ENCODE measurements at places on chromosomes 3 and 15.

DNA sequence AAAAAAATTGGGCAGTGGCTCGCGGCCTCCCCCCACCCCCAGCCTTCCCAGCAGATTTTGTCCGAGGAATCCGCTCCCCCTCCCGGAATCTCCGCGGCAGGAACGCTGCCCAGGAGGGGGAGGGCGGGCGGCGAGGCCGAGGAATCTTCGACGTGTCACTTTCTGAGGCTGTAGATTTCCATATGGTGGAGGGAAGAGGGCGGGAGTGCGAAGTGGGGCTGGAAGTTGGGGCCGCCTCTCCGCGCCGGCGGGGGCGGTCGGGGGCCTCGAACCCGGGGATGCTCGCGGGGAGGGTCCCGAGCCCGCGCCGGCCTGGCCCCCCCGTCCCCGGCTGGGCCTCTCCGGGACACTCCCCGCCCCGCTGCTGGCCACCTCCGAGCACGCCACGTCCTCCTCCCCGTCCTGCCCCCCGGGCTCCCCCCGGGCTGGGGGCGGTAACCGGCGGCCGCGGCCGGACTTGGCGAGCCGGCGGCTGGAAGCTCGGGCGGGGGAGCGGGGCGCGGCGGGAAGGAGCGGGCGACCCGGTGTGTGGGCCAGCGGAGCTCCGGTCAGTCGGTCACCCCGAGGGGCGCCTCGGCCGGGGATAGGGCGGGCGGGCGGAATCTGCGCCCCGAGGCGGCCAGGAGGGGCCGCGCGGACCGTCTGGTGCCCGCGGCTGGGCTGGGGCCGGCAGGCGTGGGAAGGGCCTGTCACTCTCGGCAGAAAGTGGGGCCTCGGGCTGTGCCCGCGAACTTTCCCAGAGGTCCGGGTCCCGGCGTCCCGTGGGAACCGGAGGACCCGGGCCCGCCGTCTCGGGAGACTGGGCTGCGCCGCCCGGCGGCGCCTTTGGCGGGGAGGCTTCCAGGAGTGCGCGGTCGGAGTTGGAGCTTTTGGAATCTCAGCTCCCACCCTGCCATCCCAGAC, 951 bp downstream of the FNDC3B start:
- DNase-seq, result no peak

DNA sequence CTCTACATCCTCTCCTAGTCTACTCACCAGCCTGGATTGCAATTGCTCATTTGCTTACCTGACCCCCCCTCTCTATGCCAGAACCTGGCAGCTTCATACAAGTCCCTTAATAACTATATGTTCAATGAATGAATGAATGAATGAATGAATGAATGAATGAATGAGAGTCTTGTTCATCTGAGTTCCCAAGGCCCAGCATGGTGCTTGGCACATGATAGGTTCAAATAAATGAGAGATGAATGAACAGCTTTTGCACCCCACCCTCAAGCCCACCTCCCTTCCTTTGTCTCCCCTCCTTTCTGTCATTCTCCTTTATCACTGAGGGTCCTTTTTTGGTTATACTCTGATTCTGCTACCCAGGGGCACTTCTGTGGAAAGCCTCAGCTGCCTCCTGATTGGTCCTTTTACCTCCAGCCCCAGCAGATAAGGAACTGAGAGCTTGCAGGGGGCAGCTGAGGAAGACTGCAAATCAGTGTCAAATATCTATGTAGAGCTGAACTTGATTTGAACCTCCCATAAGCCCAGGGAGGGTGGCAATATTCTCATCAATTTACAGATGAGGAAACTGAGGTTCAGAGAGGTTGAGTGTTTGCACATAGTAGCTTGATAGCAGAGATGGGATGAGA, 54.1 kb upstream of the CHRNB4 start:
- DNase-seq, result no peak

- no peak for DNase-seq
These were observed 41.4 kb downstream of the EOMES start for GRCh38 chr3:27680517-27681246.

GRCh38 chr3:10026084-10026890, at the start of gene FANCD2:
FANCD2 (plus strand) TSS chr3:10026437; CDS start chr3:10028658, 2,221 bp downstream.
- no peak for DNase-seq

- no peak for DNase-seq
These were observed 49.9 kb upstream of the IGSF11 start for GRCh38 chr3:119084371-119085069.

GRCh38 chr15:89675606-89676005, 3.6 kb downstream of the PLIN1 start:
- DNase-seq, result no peak

DNA sequence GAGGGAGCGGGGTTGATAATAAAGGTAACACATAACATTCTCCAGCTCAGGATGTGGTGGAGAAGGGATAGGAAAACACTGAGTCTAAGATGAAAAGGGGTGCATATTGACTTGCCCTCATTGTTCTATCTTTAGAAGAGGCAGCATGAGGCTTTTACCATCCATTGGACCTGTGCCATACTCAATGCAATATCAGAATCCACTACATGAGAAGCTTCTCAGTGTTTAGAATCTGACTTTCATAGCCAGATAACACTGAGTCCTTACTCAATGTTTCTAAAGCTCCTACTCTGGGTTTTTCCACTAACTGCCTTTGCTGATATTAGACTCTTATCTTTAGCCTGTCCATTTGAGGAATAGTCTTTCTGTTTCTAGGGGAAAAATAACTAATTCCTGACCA, 24.3 kb upstream of the GADL1 start:
- no peak for DNase-seq

DNA sequence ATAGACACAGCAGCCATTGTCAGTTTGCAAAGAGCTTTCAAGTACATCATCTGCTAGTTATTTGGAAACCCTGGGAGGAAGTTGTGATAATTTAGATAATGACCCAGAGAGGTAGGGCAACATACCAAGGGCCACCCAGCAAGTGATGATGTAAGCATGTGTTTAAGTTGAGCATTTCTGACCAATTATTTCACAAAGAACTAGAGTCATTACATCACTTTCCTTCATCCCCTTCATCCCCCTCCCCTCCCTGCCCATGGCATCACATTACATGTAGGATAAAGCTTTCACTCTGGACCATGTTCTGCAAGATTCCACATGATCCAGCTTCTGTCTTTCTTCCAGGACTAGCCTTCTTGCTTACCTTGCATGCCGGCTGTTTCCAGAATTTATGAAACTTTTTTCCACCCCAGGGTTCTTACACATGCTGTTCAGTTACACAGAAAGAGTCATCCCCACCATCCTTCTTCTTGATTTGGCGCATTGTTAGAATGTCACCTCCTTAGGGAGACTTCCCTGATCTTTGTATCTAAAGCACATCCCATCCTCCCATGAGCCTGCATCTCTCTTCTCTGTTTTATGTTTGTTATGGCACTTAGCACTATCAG, 71.3 kb downstream of the PTPRG start:
- no peak for DNase-seq

DNA sequence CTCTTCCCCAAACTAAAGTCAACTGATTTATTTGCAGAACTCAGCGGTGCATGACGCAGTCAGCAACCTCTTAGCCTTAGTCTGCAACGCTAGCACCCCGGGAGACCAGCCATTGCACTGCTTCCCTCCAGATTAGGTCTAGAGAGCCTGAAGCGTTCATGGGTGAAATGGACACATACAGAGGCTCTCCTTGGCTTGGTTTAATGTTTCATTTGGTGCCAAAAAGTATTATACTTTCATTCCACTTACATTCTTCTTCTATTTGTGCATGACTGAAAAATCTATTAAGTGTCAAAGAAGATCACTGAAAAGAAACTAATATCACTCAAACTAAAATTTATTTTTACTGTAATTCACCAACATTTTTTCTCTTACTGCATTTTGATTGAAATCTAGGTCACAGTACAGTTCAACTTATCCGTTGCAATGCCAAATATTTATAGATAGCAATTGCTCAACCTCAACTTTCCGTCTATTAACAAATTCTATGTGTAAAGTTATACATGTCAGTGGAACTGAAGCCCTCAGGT, 116.2 kb downstream of the ROBO1 start:
- DNase-seq, result no peak

GRCh38 chr3:60770532-60770931, 480.7 kb downstream of the FHIT start:
- no peak for DNase-seq

GRCh38 chr3:150868282-150868681, 37.0 kb downstream of the MINDY4B start:
- no peak for DNase-seq

GRCh38 chr3:9019259-9019961, 56.1 kb upstream of the RAD18 start:
- DNase-seq, result no peak

- peak; percentile 31 for DNase-seq
These were observed 4.9 kb upstream of the MAGEF1 start for GRCh38 chr3:184716622-184717398.

All from GM04503 (cell line).